ENCODE measurements at places on chromosomes 11 and 22.

GRCh38 chr11:103744496-103745153 is 291.8 kb upstream of the DDI1 start:
- H3K4me3 ChIP-seq, result no peak overlapping the region
- no peaks in the 10 kb centered on the region for H3K4me1 ChIP-seq
- no peak for DNase-seq
- no peaks in the 10 kb centered on the region for H3K36me3 ChIP-seq

- H3K27me3 ChIP-seq, result peaks cover 19% of the 10 kb centered on the region
- DNase-seq, result no peak
- no peak overlapping the region for H3K27ac ChIP-seq
- H3K4me3 ChIP-seq, result no peak overlapping the region
- no peaks in the 10 kb centered on the region for H3K4me1 ChIP-seq
Observed at GRCh38 chr11:11229647-11230046, 123.4 kb downstream of the CSNK2A3 start.

- no peaks in the 10 kb centered on the region for H3K27me3 ChIP-seq
- no peak for DNase-seq
- H3K4me1 ChIP-seq, result no peaks in the 10 kb centered on the region
- H3K27ac ChIP-seq, result no peak overlapping the region
- no peaks in the 10 kb centered on the region for H3K36me3 ChIP-seq
Observed at GRCh38 chr11:85318573-85318972, 308.6 kb downstream of the DLG2 start.

- H3K36me3 ChIP-seq, result peaks cover 16% of the 10 kb centered on the region
- H3K27me3 ChIP-seq, result no peaks in the 10 kb centered on the region
- DNase-seq, result no peak
- H3K4me1 ChIP-seq, result peaks cover 2% of the 10 kb centered on the region
Observed at GRCh38 chr11:46427364-46427763, 35.8 kb upstream of the CHRM4 start.

- DNase-seq, result no peak
- peaks cover 48% of the 10 kb centered on the region for H3K36me3 ChIP-seq
- peaks cover 13% of the 10 kb centered on the region for H3K4me1 ChIP-seq
- no peak overlapping the region for H3K27ac ChIP-seq
Observed at GRCh38 chr11:43786016-43786415, 94.6 kb upstream of the ALKBH3 start.

DNA sequence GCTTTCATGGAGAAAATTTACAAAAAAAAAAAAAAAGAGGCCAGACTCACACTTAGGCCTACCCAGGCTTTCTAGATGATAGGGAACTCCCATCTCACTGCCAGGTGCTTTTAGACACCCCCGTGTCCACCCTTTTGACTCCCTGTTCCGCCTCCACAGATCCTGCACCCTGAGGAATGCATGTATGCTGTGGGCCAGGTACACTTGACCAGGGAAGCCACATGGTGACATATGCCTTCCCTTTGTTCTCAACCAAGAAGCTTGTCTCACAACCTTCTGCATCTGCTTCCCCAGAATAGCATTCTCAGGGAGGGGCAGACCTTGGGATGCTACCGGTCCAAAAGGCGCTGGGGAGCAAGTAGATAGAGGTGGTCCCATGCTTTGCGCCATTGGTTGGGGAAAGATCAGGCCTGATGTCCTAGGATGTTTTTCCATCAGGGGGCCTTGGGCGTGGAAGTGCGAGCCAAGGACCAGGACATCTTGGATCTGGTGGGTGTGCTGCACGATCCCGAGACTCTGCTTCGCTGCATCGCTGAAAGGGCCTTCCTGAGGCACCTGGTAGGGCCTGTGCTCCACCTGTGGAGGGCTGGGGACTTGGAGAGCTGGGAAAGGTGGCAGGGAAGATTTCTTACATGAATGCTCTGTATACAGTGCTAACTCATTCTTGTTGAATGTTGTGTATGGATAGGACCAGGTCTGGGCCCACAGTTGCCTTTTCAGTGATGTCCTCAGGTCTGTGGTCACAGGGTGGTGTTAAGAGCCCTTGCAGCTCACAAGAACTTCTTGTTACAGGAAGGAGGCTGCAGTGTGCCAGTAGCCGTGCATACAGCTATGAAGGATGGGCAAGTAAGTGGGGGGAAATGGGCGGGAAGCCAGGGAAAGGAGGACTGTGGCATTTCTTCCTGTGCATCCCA is 7.5 kb downstream of the HMBS start:
- no peaks in the 10 kb centered on the region for H3K27me3 ChIP-seq
- H3K36me3 ChIP-seq, result peaks cover 16% of the 10 kb centered on the region
- no peak for DNase-seq
- H3K4me3 ChIP-seq, result peak overlapping the region; percentile 91
- H3K27ac ChIP-seq, result peak overlapping the region; percentile 59
- H3K4me1 ChIP-seq, result peaks cover 32% of the 10 kb centered on the region

- peak; percentile 78 for DNase-seq
- no peaks in the 10 kb centered on the region for H3K36me3 ChIP-seq
- peaks cover 2% of the 10 kb centered on the region for H3K4me1 ChIP-seq
- H3K27me3 ChIP-seq, result no peaks in the 10 kb centered on the region
Observed at GRCh38 chr11:77091146-77091940, 11.3 kb upstream of the OMP start.
